ENCODE measurements at places on chromosomes 7 and 10. TPM values are rescaled to one million over a fixed set of nuclear protein-coding genes. Genes with fewer than 3 reads are reported as not detected.

The ETV1 gene
- 52.7 TPM for total RNA-seq

The ABCB1 gene
- 2.4 TPM for total RNA-seq

The DEPP1 gene
- 3.6 TPM for total RNA-seq

The CYP3A4 gene
- total RNA-seq = not detected

The PSMA2 gene
- 56.5 TPM for total RNA-seq

The NRF1 gene
- total RNA-seq = 16.3 TPM

The PRTFDC1 gene
- 15.6 TPM for total RNA-seq

The TBC1D12 gene
- 9.8 TPM for total RNA-seq

The CLDN4 gene
- total RNA-seq = not detected

All from placental pericyte (primary cell).